ENCODE measurements at places on chromosomes 3 and 15. TPM values are rescaled to one million over a fixed set of nuclear protein-coding genes. Genes with fewer than 3 reads are reported as not detected.

Gene IQCH
- 2.6 TPM for total RNA-seq

Gene RARB
- not detected for total RNA-seq

Gene MB21D2
- 16.5 TPM for total RNA-seq

Gene GOLGA6L7
- not detected for total RNA-seq

Gene PTH1R
- not detected for total RNA-seq

Gene SCN11A
- not detected for total RNA-seq

Gene LRTM1
- not detected for total RNA-seq

Gene TPRG1
- total RNA-seq, result 0.42 TPM

Gene PPP1R14D
- not detected for total RNA-seq

Gene CHDH
- 0.07 TPM for total RNA-seq

Gene TYRO3
- total RNA-seq, result 16.3 TPM

Gene IL1RAP
- total RNA-seq, result 33.1 TPM

Gene KLHL40
- total RNA-seq, result not detected
